ENCODE measurements at places on chromosomes 11 and 22. TPM values are rescaled to one million over a fixed set of nuclear protein-coding genes. Genes with fewer than 3 reads are reported as not detected.

Gene PVALB
- not detected for total RNA-seq

Gene SPDYC
- total RNA-seq: not detected

DNA sequence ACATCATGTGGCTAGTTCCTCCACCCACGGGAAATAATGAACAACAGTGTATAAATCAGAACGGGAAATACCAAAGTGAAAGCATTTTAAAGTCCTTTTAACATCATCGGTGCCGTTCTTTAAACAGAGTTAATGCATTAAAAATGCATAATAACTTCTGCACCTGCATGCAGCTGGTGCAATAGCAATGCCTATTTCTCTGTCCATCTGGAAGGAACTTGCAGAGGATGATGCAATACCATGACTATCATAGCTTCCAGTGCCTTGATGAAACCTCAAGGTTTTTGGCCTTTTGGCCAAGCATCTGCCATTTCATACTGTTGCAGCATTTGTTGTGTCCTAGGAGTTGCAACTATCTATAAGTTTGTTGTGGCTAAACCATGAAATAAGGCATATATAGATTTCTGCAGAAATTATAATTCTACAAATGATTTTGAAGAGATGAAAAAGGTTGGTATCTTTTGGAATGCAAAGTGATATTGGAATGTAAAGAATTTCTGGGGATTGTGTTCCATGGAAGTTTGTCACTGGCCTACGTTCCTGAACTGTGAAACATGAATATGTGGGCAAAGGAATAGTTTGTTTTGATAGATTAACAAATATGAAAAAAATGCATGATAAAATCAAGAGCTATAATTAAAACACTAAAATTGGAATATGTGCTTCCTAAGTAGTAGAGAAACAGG is 9.8 kb upstream of the EIF3F start:
- H3K36me3 ChIP-seq: no peaks in the 10 kb centered on the region
- DNase-seq: no peak
- no peaks in the 10 kb centered on the region for H3K4me1 ChIP-seq
- H3K4me3 ChIP-seq: no peak overlapping the region
- no peak overlapping the region for H3K27ac ChIP-seq

GRCh38 chr22:50605613-50606074 is 5.1 kb downstream of the MAPK8IP2 start:
- H3K27ac ChIP-seq: no peak overlapping the region
- no peaks in the 10 kb centered on the region for H3K27me3 ChIP-seq
- H3K4me1 ChIP-seq: no peaks in the 10 kb centered on the region
- no peak for DNase-seq
- H3K4me3 ChIP-seq: no peak overlapping the region
- H3K36me3 ChIP-seq: no peaks in the 10 kb centered on the region

Gene OR2AT4
- total RNA-seq: not detected

Gene TMEM138
- total RNA-seq: 65.1 TPM

DNA sequence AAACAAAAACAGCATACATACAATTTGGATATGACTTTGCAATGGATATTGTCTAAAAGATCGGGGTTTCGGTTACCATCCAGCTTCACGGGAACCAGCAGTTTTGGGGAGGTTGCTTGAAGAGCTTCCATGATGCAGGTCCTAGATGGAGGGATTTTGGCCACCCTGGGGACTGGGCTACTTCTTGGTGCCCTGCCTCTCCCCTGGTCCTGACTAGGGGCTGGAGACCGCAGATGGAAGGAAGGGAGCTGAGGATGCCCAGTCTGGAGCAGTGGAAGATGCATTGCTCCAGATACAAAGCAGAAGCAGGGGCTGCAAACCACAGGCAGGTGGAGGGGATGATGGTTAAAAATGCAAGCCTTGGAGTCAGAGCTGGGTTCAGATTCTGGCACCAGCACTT is 13.5 kb downstream of the SOX10 start:
- H3K4me1 ChIP-seq: no peaks in the 10 kb centered on the region
- H3K36me3 ChIP-seq: peaks cover 3% of the 10 kb centered on the region
- no peaks in the 10 kb centered on the region for H3K27me3 ChIP-seq
- no peak overlapping the region for H3K4me3 ChIP-seq
- no peak for DNase-seq

- peaks cover 4% of the 10 kb centered on the region for H3K4me1 ChIP-seq
- H3K27me3 ChIP-seq: no peaks in the 10 kb centered on the region
- DNase-seq: peak; percentile 8
- no peak overlapping the region for H3K27ac ChIP-seq
- H3K36me3 ChIP-seq: no peaks in the 10 kb centered on the region
Observed at GRCh38 chr11:100681064-100681502, 6.0 kb upstream of the ARHGAP42 start.

DNA sequence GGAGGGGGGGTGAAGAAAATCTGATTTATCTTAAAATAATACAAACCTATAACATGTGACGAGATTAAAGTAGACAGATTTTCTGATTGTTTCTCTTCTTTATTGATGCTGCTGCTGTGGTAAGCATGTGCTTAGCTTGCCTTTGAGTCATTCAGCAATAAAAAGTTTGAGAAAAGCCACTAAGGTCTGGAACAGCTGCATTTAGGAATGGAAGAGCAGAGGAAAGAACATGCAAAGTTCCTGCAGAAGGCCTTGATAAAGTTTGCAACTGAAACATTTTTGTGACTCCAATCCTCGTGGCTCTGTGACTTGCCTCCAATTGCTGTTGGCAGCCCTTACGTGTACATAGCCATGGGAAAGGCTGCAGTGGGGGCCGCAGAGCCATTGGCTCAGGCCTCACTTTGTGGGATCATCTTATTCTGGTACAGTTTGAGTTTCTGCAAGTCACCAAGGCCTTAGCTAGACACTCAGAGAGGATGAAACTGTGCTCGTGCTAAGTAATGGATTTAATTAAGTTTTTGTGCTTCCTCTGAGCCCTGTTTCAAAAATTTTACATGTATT is 370.2 kb downstream of the AASDHPPT start:
- no peaks in the 10 kb centered on the region for H3K27me3 ChIP-seq
- DNase-seq: no peak
- H3K4me3 ChIP-seq: no peak overlapping the region

GRCh38 chr11:88421530-88421929 is 84.0 kb upstream of the CTSC start:
- peaks cover 21% of the 10 kb centered on the region for H3K4me1 ChIP-seq
- no peak overlapping the region for H3K4me3 ChIP-seq
- no peak for DNase-seq
- H3K36me3 ChIP-seq: no peaks in the 10 kb centered on the region
- H3K27me3 ChIP-seq: no peaks in the 10 kb centered on the region

Measured in naive thymus-derived CD4-positive, alpha-beta T cell (primary cell).